ENCODE measurements at places on chromosomes 4 and X.
A peak's percentile ranks its signal among the peaks of the same experiment; 100 is the strongest.

- no peak for DNase-seq
These were observed 20.4 kb upstream of the FRMPD3 start for GRCh38 chrX:107429090-107429489.

DNA sequence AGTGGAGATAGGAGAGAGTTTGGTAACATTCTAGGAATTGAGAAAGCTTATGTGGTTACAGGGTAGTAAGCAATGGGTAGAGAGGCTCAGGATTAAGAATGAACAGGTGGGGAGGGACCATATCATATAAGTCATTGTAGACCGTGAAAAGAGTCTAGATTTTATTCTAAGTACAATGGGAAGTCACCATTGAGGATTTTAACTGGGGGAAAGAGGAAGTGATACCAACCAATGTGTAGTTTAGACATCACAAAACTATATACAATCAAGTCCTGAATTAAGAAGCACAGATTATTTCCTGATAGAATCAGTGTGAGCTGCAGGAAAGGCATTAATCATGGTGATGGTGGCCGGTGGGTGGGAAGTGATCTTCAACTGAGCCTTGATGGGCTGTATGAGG lies 178.3 kb upstream of the ZIC3 start:
- no peak for DNase-seq

DNA sequence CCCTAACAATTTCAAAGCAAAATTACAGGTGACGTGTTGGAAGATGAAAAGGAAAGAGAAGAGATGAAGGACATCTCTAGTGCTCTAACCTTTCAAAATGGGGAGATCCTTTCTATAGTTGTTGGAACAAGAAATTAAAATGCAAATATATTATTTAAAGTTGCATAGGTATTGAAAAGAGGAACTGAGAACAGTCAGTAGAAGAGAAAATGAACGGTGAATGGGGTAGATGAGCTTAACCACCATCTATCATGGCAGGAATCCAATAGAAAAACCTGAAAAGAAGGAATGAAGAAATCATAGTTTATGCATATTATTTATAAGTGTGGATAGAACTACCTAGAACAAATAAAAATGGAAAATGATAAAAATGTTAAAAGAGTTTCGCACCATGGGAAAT lies 42.0 kb downstream of the ANXA5 start:
- no peak for DNase-seq

DNA sequence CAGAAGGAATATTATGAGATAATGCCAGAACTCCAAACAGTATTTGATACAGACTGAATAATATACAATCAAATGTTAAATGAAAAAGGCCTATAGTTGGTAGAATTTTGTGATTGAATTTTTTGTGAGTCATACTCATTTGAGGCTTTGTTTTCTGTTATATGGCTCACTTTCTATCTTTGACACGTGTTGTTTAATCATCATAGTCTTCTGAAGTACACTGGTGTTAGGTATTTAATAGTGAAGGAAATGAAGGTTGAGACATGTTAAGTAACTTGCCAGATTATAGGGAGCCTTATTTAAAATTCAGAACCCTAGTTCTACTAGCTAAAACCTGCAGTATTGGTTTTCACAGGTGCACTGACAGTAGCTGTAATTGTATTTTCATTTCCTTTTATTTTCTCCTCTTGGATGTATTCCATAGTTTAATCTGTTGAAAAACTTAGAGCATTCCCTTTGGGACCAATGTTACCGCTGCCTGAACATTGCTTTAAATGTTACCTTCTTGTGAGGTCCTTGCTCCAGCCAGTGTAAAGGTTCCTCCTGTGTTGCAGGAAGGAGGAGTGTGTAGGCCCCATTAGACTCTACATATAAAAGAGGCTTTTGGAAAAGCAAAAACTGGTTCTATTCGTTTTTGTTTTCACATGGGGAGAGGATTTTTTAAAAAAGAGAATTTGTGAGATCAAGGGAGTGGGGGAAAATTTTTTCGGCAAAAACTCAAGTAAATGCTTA lies 224.1 kb downstream of the ARHGAP10 start:
- no peak for DNase-seq

DNA sequence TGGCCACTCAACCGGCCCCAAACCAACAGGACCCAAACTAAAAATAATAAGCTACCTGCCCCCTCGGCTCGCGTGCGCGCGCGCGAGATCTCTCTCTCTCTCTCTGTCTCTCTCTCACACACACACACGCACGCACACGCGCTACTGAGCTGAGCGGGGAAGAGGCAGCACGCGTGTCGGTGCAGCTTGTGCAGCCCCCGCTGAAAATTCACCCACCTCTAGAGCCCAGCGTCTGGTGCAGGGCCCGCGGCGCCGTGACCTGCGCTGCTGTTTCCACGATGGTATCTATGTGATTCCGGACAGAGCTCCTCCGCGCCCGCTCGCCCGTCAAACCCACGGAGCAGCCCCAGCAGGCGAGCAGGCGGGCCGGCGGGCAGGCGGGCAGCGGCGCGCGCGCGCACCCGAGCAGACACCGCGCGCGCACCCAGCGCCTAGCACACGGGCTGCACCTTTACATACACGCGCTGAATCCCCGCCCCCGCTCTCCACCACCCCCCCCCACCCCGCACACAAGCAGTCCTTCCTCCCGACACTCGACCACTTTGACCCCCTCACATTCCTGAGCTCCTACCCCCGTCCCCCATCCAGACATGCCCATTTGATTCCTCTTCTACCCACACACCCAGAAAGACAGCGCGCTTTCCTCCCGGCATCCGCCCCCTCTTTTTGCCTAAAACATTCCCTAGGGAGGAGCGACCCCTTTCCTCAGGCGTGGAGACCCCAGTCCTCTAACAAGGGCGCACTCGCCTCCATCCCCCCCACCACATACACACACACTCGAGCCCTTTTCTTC lies 1.0 kb downstream of the SLITRK4 start:
- DNase-seq = no peak

- no peak for DNase-seq
These were observed 423.3 kb downstream of the MAGEE1 start for GRCh38 chrX:76850851-76851250.

DNA sequence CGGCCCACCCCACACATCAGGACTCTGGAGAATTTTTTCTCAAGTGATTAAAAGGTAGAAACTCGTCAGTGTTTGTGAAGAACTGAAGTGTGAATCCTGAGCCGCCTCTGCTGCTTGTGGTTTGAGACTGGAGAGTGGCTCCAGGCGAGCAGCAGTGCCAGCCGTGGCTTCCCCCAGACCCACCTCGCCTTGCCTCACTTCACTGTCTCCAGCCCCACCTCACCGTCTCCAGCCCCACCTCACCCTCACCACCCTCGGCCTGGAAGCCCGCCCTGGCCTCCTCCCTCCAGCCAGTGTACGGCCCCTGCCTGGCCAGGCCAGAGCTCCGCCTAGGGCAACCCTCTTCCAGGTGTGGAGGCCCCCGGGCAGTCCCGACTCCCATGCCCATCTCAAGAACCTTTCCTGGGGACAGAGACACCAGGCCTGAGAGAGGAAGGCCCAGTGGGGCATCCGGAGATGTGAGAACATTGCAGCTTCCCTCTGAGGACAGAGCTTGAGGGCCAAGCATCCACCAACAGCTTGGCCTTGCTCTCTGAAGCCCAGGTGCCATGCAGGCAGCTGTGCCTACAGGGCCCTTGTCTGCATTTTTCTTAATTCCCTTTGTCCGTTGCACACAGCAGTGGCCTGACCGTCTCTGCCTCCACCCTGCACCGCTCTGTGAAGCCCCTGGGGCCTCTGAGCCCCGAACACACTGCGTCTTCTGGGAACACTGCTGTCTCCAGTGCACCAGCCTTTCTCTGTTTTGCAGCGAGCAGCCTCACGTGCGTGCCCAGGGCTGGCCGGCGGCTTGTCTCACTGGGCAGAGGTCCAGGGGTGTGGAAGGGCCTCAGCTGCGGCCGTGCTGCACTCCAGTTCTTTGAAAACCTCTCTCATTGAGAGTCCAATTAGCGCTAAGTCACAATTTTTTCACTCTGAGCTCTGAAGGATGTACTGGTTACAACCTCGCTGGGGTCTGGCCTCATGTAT lies 13.8 kb downstream of the SH3BP2 start:
- DNase-seq = no peak

- DNase-seq = peak; percentile 17
These were observed 69.5 kb downstream of the IL15 start for GRCh38 chr4:141705747-141706377.

- no peak for DNase-seq
These were observed 13.0 kb downstream of the NSDHL start for GRCh38 chrX:152843852-152844251.

DNA sequence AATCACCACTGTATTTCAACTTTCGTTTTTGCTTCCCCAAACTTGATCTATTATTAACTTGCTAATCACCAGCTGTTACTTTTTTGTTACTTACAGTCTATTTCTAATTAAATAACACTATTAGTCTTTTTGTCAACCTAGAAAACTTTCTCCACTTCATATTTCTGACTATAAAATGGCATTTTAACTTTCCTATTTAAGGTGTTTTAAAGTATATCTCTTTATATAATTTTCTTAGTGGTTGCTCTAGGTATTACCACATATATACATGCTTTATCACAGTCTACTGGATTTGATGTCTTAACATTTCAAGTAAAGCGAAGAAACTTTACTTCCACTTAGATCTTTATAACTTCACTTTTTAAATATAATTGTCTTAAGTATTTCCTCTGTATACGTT lies 421.2 kb downstream of the DCAF12L2 start:
- no peak for DNase-seq

DNA sequence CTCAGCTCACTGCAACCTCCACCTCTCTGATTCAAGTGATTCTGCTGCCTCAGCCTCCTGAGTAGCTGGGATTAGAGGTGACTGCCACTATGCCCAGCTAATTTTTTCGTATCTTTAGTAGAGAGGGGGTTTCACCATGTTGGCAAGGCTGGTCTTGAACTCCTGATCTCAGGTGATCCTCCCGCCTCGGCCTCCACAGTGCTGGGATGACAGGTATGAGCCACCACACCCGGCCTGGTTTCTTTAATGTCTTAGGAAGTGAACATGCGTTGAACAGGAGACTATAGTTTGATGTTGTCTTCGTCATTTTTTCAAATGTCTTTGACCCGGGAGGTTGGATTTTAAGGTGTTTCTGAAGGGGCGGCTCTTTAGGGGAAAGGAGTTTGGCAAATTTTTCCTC lies 91.0 kb downstream of the DHRSX start:
- no peak for DNase-seq

DNA sequence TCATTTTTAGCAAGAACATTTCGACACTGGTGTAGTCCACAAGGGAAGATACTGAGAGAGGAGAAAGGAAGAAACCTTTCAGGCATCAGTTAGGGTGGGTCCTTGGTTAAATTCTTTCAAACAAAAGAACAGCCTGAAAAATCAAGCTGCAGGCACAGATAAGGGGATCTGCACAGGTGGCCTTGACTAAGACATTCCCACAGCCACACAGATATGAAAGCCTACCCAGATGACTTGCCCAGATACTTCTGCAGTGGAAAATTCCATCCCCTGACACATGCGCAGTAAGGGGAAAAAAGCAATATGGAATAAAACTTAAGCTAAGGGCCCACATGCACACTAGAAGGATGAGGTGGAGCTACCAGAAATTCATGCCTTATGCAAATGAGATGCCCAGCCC lies 8.9 kb upstream of the TMEM165 start:
- DNase-seq = no peak

GRCh38 chr4:20283039-20283438 lies 31.3 kb downstream of the SLIT2 start:
- no peak for DNase-seq

DNA sequence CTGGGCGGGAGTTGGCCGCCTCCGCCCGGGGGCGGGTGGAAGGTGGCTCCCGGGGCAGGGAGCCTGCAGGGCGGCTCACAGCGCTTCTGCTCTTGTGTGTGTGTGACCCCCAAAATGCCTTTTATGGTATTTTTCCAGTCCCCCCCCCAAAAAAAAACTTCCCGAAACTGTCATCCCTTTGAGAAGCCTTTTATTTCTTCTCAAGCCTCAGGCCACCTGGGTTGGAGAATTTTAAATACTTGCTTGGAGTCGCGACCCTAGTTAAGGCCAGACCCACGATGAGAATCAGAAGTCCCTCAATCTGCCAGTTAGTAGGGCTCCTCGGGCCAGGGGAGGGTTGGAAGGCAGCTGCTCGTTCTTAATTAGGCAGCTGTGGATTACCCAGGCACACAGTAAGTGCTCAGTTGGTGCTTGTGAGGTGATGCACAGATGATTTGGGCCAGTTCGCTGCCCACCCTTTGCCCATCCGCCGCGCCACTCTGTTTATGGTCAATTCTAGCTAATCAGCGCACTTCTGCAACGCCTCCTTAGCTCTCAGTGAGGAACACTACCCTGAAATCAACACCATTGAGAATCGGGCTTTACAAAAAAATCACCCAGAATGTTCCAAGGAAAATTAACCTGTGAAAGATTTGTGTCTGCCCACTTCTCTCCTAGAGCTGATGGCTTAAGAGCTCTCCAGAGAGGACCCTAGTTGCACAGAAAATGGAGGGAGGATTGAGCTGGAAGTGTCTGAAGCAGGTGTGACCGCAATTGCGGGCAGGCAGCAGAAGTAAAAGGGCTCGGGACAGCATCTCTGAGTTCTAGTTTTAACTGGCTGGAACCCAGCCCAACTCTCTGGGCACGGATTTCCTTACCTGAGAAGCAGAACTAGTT lies 648 bp upstream of the SCD5 start:
- no peak for DNase-seq

GRCh38 chr4:13109536-13109935 lies 374.6 kb downstream of the RAB28 start:
- no peak for DNase-seq

GRCh38 chr4:114263233-114263632 lies 283.8 kb upstream of the ARSJ start:
- DNase-seq = peak; percentile 50

GRCh38 chr4:98232202-98232601 lies 29.0 kb upstream of the RAP1GDS1 start:
- no peak for DNase-seq

DNA sequence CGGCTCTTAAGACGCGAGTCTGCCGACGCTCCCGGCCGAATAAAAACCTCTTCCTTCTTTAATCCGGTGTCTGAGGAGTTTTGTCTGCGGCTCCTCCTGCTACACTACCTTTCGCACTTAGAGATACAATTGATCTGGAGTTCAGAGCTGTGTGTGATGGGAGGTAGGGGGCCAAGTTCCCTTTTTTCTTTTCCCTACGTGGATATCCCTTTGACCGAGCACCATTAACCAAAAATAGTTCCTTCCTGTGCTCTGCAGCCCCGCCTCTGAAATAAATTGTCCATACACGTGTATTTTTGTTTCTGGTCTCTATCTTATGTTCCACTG lies 555 bp upstream of the PGM2 start:
- no peak for DNase-seq

- DNase-seq = no peak
These were observed 180.8 kb downstream of the VEGFC start for GRCh38 chr4:176611951-176612350.

DNA sequence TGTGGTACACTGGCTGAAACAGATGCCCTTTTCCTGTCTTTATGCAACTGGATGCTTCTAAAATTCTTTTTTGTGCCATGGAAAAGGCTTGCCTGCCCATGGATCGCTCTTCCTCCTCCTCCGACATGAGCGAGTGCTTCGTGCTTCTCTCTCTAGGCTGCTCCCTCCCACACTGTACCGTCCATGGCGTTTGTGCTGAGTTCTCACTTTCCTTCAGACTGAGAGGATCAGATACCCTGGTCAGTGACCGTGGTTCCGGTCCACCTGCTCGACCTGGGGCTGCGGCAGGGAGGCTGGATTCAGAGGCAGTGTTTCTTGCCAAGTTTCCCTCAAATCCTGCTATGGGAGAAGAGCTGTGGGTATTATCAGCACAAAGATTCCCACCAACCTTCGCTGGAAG lies 10.2 kb upstream of the CLDN24 start:
- DNase-seq = no peak

All from fibroblast of lung (primary cell).